NCI-H1105 (cell line): ENCODE measurements at places on chromosomes 5 and 9.

DNA sequence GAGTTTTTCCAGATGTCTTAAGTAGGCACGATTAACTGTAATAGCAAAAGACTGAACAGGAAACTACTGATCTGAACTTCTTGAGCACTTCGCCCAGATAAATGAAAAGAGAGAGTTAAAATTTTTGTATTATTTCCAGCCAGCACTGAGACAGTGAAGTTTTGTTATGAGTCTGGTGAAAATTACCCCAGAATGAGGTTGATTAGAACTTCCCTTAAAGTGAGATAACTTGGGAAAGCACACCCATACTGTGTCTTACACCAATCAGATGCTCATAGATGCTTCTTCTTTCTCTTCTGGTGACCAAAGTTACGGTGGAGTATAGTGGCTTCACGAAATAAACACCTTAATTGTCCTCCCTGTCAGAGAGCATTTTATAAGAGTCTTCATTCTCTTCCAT, 131.8 kb upstream of the SLC12A2 start:
- no peak for DNase-seq

DNA sequence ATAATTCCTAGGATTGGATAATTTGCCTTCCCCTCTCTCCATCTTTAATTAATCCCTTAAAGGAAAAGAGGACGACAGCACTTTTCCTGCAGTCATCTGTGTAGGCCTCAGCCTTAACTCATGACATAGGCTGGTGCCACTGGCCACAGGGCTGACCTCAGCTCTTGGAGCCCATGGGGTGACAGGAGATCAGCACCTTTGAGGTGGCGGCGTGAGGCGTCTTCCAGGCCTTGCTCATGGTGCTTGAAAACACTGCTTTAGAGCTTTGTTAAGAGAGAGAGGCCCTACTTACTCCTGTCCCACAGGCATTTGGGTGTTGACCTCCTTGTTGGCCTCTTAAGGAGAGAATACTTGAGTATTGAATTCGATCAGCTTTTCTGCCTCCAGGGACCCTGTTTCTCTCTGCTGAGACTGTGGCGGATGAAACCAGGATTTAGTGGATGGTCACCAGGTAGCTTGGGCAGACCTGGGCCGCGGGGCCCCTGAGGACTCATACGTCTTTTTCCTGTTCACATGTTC, 23.4 kb downstream of the TENT4A start:
- no peak for DNase-seq

DNA sequence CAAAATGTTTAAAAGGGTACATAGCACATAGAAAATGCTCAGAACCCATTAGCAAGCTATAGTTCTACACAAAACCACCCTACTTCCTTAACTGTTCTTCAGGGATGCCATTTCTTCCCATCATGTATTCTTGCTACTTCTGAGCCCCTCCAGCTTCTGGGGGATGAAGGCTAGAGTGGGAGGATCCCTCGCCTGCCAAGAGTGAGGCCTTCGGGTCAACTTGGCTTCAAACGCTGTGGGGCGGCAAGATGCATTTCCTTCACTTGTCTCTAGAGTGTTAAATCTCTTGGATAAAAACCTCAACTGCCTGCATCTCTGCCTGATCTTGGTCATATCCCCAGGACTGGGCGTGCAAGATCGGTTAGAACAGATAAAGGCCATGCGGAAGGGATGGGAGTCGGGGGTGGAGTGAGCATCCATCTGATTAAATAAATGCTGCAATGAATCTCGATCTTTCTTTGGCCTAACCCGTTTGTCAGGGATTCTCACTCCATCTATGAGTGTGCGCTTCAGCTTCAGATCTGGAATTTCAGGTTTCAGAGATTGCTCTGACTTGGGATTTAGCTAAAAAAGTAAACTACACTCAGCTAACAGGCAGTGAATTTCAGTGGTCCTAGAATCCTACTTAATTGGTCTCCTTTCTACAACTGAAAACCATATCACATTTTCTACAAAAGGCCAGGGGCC, 118.0 kb upstream of the PANK3 start:
- no peak for DNase-seq

- no peak for DNase-seq
Measured at GRCh38 chr5:130316971-130317680, 412.9 kb downstream of the CHSY3 start.

DNA sequence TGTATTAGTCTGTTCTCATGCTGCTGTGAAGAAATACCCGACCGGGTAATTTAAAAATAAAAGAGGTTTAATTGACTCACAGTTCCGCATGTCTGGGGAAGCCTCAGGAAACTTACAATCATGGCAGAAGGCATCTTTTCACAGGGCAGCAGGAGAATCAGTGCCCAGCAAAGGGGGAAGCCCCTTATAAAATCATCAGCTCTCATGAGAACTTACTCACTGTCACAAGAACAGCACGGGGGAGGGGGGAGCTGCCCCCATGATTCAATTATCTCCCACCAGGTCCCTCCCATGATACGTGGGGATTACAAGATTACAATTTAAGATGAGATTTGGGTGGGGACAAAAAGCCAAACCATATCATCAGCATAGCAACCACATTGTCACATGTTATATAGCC, 102.5 kb downstream of the GPBP1 start:
- DNase-seq, result no peak

GRCh38 chr9:91066856-91067255, 265.2 kb downstream of the SYK start:
- no peak for DNase-seq

DNA sequence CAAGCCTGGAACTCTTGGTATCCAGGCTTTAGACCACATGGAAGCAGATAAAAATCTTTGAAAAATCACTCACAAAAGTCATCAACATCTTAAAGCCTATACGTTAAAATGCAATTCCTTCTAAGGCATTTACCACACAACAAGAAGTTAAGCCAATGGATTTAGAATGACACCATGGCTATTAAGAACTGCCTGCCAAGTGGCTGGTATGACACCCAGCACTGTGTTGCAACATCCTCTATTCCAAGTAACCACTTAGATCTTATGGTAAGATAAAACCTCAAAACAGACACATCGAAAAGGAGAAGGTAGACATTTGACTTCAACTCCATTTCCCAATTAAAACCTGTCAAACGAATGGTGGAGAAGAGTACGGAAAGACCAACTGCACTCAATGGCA, 344.2 kb upstream of the SLC30A5 start:
- no peak for DNase-seq

DNA sequence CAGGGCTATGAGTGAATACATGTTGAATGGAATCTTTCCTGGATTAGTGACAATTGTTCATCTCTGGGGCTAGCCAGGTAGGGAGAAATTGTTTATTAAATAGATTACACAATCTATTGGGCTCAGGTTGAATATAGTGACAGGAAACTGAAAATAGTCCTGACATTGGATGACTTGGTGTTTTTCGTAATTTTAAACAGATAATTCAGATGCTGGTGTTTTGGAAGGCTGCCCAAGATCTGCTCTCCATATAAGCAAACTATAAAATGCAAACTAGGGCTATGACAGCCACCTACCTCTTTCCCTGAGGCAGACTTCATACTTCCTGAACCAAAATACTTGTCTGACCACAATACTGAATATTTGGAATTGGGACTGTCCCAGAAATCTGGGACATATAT, 99.1 kb downstream of the ENC1 start:
- DNase-seq, result no peak

GRCh38 chr9:36770025-36770424, 197.3 kb downstream of the MELK start:
- DNase-seq, result no peak

DNA sequence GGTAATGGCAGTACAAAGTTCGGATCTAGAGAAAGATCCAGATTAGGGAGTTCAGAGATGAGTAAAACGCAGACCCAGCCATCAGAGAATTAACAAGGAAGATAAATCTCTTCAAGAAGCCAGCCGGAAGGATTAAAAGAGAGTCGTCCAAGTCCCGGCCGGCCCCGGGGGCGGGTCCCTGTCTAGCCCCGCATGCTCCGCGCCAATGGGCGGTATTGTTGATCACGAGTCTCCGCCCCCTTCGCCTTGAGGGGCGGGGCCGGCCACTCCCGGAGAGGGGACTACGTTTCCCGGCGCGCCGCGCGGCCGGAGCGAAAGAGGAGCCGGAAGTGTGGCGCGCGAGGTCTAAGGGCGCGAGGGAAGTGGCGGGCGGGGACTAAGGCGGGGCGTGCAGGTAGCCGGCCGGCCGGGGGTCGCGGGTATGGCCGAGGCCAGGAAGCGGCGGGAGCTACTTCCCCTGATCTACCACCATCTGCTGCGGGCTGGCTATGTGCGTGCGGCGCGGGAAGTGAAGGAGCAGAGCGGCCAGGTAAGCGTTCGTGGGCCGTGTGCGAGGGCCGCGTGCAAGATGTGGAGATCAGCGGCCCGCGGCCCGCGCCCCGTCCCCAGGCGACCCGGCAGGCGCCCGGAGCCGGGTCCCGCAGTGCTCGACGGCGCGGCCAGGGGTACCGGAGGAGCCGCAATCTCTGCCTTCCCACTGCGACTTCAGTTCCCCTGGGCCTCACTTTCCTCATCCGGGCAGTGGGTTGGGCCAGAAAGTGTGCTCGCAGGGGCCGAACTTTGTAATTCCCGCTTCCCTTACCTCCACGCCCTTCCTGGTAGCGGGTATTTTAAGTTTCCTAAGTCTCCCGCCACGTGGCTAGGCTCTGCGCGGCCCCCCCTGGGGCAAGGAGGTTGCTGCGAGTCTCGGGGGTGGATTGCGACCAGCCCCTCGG, at the start of gene TCOF1:
TSS of gene TCOF1 (plus strand) at position 372 of the 935 bp plus-strand sequence. CDS start at position 422, 50 bp downstream.
- peak; percentile 83 for DNase-seq

GRCh38 chr5:29001666-29002065, 1963.3 kb upstream of the CDH9 start:
- no peak for DNase-seq

GRCh38 chr9:109133533-109133932, 13.8 kb upstream of the TMEM245 start:
- no peak for DNase-seq

DNA sequence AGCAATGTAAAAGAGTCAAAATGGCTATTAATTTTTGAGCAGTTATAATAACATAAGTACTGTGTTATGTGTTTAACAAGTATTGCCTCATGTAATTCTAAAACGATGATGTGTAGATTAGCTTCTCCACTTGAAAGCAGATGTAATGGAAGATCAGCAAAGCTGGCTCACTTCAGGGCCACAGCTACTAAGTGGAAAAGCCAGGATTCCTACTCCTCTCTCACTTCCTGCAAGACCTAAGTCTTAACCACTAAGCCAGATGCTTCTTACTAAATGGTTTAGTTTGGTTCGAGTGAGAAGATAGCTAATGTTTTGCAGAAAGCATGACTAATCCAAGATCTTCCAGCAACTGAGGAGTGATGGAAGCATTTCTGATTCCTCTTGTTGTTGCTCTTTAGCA, 15.7 kb upstream of the TNC start:
- DNase-seq, result no peak

DNA sequence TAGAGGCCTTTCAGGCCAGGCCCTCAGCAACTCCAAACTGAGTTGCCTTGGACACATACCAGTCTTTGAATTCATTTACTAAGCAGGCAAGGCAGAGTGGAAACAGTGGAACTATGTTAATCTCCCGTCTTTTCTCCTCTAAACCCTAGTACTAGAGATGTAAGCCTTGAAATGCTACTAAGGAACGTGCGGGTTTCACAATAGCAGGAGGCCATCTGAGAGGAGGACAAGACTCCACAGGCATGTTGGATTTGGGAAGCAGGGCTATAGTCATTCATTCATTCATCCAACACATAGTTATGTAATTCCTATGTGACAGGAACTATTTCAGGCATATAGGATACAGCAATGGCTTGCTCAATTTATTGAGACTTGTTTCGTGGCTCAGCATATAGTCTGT, 3.3 kb upstream of the OCLN start:
- DNase-seq, result no peak

DNA sequence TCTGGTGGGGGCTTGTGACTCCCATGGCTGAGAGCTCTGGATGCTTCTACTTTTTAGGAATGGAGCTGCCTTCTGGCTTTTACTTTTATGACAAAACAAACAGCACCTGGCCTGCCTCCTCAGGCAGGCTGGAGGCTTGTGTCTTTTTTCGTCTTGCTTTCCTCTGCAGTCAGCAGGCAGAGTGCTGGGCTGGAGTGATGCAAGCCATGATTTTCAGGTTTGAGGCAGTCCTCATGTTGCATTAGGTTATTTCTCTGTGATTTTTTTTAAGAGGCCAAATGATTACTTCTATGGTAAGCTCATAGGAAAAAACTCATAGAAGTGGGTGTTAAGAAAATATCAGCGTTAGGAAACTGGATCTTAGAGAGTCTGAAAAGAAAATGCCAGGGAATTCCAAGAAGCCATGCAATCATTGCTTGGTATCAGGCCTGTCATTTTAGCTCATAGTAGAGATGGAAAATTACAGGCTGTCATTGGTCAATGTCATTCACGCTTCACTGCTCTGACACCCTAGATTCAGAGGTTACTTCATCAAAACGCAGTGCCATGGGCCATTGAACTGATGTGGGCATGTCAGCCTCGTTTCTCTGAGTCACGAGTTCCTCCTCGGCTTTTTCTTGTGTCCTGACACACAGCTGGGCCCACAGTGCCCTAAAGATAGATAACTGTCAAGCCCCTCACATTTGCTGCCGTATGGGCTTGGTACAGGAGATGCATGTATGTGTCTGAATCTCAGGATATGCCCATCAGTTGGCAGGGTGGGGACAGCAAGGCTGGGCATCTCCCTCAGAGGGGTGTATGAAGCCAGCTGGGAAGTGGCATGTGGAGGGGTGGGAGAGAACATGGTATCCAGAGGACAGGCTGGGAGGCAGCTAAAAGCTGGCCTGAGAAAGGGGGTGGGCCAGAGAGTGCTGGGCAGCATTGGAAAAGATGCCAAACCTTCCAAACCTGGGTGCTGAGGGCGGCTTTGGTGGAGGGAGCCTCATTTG, 151.8 kb downstream of the HSPA4 start:
- no peak for DNase-seq

DNA sequence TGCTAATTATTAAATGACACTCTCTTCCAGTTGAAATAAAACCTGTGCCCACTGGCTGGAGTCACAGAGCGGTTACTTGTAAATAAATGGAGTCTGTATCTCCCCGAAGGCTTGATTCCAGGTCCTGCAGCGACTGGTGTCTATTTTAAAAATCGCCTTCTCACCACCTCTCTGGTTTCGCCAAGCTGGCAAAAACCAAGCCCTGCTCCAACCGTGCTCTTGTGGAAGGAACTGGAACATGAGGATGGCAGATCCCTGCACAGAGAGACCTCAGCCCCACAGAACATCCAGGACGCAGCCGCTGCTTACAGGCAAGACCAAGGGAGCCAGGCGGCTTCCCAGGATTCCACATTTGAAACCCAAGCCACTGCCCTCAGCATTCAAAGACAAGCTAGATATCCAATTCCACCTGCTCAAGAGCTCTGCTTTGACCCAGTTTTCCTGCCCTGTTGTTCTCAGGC, 15.0 kb downstream of the SEMA4D start:
- no peak for DNase-seq

DNA sequence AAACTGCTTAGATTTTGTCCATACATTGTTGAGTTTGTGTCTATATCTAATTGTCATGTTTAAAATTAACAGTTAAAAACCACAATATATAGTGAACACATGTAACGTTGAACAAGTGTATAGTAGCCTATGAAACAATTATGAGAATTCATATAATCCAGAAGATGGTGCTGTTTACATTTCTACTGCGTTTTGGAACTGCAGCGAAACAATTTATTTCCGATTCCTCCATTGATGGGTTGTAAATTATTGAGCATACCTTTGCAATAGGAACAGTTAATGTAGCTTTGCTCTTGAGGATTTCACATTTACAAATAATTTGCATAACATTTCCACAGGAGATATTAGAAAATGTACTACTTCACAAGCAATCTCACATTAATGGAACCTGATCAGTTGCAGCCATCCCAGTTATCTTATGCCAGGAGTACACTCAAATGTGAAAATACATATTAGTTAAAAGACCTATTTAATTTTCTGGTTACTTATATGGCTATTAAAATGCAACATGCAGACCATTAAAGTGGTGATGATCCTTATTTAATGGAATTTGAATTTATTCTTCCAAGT, 411.8 kb downstream of the CDH10 start:
- no peak for DNase-seq

- DNase-seq, result no peak
Measured at GRCh38 chr5:68167195-68167651, 48.3 kb upstream of the PIK3R1 start.
